ENCODE measurements at places on chromosomes 3 and 15.

DNA sequence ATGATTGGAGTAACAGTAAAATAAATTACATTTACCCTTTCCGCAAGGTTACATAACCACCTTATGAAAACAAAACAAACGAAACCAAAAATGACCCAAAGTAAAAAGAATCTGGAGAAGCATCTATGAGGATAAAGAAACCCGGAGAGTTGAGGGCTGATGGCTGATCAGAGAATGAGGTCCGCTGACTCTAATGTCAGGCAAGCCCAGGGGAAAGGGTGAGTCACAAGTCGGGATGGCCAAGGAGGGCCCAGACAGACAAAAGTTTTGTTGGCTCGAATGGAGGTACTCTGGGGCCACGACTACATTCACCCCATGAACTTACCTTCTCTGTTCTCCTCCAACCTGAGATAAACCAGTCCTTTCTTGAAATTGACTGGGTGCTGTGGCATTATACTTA is 95.7 kb downstream of the RORA start:
- DNase-seq, result no peak

- DNase-seq, result no peak
Measured at GRCh38 chr3:72154391-72155335, 369.7 kb upstream of the PROK2 start.

GRCh38 chr3:48208076-48208475 is 15.2 kb upstream of the CAMP start:
- no peak for DNase-seq

GRCh38 chr3:124526601-124527000 is 203.7 kb upstream of the UMPS start:
- no peak for DNase-seq

GRCh38 chr3:68904064-68904463 is 28.3 kb downstream of the TAFA4 start:
- no peak for DNase-seq

DNA sequence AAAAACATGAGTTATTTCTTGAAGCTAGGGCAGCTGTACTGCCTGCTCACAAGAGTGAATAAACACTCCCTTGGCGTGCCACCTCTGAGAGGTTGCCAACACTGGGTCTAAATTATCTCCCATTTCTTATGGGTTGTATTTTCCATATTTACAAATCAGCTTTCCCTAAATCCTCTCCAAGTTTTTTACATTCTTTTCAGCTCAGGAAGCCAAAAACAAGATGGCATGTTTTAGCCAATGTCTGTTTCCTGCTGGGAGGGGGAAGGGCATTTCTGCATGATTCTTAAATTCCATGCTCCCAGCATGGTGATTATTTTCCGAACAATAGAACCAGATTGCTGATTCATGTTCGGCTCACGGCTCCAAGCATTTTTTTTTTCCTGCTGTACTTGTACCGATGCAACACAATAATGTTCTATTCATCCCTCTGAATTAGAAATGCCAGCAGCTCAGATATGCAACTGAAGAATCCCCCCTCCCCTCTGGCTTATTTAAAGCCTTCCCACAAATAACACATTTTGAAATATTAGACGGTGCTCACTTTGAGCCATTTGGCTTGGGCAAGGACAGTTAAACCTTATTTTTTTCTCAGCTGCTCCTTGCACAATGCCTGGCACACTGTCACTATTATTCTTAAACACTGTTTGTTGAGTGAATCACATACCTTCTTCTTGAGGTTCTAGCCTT is 252.5 kb downstream of the THRB start:
- DNase-seq, result no peak

GRCh38 chr3:30553641-30554316 is 52.6 kb upstream of the TGFBR2 start:
- DNase-seq, result no peak

GRCh38 chr15:26095710-26096330 is 232.7 kb upstream of the ATP10A start:
- no peak for DNase-seq

- DNase-seq, result no peak
Measured at GRCh38 chr3:183409219-183409618, 19.2 kb downstream of the MCF2L2 start.

GRCh38 chr3:14336749-14337598 is 65.4 kb upstream of the SLC6A6 start:
- no peak for DNase-seq

- no peak for DNase-seq
Measured at GRCh38 chr15:31320022-31320421, 6.6 kb upstream of the KLF13 start.

DNA sequence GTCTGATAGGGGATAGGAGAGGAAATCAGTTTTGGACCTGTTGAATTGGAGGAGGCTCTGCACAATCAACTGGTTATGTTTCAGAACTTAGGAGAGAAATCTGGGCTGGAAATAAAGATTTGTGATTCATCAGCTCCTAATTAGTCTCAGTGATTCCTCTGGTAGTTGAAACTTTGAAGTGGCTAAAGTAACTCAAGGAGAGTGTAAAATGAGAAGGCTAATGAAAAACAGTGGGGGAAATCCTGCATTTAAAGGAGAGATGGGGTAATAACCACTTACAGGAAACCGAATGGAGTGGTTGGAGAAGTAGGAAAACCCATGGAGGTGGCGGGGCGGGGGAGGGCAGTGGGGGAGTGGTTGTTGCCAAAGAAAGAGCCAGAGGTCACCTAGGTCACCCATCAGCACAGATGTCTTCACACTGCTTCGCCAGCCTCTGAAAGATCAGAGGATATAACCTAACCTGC is 32.6 kb downstream of the MAP2K5 start:
- no peak for DNase-seq

- no peak for DNase-seq
Measured at GRCh38 chr15:39497759-39498565, 82.9 kb upstream of the THBS1 start.

GRCh38 chr3:27903446-27903845 is 181.3 kb upstream of the EOMES start:
- DNase-seq, result no peak

- no peak for DNase-seq
Measured at GRCh38 chr3:108295421-108296175, 750 bp upstream of the HHLA2 start.

DNA sequence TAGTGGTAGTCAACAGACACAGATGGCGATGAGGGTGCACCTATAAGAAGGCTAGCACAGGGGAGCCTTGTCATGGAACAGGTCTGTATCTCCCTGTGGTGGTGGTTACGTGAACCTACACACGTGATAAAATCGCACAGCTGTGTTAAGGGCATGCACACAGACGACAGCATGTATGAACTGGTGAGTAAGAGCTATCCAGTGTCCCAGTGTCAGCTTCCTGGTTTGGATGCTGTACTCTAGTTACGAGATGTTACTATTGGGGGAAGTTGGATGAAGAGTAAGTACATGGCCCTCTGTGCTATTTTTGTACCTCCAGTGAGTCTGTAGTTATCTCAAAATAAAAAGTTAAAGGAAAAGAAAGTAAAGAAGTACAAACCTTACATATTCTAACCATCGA is 38.2 kb downstream of the MTMR10 start:
- DNase-seq, result no peak

- no peak for DNase-seq
Measured at GRCh38 chr3:179301645-179302044, 21.2 kb upstream of the ZNF639 start.

DNA sequence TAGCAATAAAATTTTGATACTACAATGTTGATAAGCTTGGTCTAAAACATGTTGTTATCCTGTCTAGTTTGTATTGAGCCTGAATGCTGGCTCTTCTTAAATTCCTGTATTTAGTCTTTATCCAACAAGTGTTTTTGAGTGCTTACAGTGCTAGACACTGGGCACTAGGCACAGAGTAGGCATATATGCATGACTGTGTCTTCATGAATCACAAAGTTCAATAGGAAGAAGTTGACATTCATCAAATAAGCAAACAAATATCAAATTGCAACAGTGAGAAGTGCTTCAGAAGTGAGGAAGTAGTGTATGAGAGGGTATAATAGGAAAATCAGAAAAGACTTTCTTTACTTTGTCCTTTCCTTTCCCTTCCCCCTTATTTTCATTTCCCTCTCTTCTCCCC is 6.8 kb downstream of the CD96 start:
- no peak for DNase-seq

DNA sequence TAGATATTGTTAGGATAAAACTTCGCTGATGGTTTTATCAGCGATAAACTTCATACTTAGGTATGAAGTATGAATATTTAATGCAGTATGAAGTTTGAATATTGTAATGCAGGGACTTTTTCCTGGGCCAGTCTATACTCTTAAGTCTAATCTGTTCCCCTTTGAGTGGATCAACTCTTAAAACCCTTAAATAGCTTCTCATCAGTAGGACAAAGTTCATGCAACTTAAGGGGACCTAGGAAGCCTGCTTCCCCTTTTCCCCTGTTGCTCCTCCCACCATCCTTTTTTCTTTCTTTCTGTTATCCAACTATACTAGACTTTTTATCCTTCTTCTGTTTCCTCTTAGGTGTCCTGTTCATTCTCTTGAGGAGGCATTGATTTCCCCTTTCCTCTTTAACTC is 78.7 kb downstream of the MITF start:
- no peak for DNase-seq

GRCh38 chr3:129947538-129948240 is 26.8 kb upstream of the TRH start:
- DNase-seq, result no peak
